ENCODE measurements at places on chromosomes 2 and 18.

DNA sequence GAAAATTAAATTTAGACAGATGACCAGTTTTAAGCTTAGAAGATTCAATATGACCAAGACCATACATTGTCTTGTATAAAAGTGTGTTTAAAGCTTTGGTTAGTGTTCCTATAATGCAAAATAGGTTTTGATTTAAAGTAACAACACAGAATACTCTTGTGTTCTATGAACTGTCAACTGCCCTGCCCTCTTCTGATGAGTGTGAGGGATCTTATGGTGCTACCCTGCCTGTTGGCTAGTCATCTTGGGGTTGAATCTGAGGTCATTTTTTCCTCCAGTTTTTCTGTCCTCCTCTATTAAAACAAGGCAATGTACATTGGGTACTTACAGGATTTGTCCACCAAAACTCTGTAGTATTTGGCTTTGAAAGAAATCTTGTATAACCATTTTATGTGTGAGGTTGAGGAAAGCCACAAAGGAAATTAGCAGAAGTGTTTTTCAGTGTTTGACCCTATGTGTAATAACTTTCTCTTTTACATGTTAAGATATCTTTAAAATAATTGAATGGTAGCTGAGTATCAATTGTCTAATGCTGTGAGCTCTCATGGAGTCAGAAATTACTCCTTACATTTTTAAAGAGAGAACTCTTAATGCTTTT, 129.1 kb downstream of the SPTBN1 start:
- DNase-seq: no peak

GRCh38 chr2:30155202-30155601, 8.4 kb downstream of the YPEL5 start:
- DNase-seq: no peak

DNA sequence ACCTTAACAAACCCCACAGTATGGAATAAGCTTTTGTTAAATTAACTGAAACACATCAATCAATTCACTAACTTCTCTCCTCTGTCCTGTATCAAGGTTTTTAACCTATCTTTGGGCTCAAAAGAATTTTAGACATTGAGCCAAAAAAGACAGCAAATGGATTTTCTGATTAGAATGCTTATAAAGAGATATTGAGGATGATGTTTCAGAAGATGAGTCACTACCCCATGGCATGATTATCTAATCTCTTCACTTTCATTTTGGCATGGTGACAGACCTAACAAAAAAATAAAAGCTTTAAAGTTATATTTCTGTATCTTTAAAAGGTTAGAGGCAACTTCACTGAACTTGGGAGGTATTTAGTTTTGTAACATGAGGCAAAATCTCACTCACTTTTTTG, 55.5 kb downstream of the SGPP2 start:
- DNase-seq: no peak

DNA sequence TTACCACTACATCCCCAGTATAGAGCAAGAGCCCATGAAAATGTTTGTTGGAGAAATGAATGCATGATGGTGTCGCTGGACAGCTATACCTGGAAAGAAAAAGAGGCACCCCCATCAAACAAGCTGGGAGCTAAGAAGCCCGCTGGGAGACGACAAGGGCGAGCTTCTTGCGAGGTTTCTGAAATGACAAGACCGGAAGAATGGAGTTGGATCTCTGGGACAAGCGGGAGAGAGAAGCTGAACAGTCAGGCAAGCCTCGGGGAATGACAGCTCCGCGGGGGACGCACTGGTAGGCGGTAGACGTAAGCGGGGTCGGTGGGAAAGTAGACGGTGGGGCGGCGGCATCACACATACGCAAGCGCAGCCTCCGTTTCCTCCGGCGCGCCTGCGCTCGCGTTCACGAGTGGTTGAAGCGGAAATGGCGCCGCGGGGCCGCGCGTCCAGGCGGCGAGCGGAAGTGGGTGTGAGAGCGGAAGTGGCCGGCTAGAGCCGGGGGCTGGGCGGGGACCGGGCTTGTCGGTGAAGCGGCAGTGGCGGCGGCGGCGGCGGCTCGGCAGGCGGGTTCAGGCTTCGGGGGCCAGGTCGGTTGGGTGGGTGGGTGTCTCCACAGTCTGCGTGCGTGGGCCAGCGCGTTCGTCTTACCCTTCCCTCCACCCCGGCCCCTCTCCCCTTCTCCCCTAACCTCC, at the start of gene ARPC2:
Gene ARPC2, plus strand, starts transcription at position 516 of the 686 bp plus-strand sequence. CDS start 282 bp downstream, outside the sequence.
- DNase-seq: peak; percentile 91

- DNase-seq: peak; percentile 28
Observed at GRCh38 chr2:103435010-103435409, 673.2 kb downstream of the TMEM182 start.

DNA sequence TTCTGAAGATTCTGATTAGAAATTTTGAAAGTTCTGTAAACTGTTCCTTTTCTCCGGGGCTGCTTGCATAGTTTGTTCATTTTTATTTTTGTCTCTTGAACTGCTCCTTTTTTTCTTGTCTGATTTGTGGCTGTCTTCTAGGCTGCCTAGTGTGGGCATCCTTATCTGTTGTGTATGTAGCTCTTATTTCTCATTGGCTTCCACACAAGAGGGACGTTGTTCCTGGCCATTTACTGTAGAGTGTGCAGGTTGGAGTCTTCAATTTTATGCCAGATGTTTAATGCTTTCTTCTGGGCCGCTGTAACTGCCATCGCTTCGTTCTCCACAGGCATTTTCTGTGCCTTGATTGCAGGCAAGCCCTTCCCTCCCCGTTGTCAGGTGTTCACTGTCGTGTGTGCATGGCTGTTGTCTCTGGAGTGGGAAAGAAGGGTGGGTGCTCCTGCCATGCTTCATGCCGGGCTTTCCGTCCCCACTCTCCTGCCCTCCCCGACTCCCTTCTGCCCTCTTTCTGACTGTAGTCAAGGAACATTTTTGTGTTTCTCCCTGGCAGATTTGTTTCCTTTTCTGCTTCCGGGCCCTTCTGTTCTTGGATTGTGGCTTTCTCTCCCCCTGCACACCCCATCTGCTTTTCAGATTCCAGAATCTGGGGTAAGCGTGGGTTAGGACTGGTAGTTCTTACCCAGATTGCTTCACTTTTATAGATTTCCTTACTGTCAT, 15.5 kb downstream of the CEP192 start:
- DNase-seq: no peak

Data from T1000 (cell line).